ENCODE measurements at places on chromosomes 6 and 20.

DNA sequence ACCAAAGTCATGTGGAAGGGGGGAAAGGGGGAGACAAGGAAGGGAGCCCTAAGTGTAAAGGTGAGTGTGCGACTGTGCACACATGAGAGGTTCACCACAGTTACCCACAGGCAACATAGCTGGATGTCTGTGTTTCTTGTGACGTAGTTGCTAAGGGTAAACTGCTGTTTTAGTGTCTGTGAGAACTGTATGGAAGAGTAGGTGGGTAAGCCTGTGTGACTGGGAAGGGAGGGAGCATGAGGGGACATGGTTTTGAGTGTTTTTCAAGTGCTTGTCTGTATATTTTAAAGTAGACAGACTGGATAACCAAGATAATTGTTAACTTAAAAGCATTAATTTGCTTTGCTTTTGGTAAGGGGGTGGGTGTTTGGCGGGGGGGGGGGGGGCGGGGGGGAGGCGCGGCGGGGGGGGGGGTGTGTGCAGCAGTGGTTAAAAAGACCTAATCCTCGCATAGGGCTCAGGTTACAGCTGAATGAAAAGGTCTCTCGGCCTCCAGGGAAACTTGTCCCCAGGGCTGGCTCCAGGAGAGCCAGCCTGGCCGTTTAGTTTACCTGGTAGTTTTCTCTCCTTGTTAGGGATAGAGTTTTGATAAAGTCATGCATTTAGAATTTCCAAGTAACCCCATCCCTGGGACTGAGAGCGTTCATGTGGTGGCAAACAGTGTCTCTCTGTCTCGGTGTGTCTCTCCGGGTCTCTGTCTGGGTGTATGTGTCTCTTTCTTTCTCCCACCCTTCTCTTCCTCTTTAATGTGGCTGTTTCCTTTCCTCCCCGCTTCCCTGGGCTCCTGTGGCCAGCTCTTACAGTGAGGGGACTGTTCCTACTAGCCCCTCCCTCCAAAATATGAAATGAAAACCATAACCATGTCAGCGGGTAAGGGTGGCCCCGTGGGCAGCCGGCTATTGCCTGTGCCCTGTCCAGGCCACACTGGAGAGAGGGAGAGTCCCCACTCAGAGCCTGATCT, 3.4 kb downstream of the SCUBE3 start:
- no peak for DNase-seq

DNA sequence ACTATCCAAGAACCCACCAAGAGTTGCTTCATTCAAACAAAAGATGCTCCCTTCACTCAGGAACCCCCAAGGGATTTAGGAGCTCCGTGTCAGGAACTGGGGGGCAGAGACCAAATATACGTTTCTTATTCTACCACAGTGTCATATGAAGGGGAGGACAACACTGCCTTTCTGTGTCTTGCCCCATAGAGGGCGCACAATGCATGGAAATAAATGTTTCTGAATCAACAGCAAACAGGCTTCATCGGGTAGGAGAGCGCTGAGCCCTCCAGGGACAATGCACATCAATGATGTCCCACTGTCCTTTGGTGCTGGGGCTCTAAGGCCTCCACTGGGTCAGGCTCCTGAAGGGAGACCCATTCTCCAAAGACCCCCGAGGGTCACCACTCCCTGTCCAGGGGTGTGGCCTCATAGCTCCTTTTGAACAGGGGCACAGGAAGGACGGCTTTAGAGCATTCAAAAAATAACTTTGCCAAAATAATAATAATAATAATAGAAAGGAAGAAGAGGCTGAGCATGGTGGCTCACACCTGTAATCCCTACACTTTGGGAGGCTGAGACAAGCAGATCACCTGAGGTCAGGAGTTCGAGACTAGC, 31.1 kb downstream of the PLG start:
- peak; percentile 17 for DNase-seq

DNA sequence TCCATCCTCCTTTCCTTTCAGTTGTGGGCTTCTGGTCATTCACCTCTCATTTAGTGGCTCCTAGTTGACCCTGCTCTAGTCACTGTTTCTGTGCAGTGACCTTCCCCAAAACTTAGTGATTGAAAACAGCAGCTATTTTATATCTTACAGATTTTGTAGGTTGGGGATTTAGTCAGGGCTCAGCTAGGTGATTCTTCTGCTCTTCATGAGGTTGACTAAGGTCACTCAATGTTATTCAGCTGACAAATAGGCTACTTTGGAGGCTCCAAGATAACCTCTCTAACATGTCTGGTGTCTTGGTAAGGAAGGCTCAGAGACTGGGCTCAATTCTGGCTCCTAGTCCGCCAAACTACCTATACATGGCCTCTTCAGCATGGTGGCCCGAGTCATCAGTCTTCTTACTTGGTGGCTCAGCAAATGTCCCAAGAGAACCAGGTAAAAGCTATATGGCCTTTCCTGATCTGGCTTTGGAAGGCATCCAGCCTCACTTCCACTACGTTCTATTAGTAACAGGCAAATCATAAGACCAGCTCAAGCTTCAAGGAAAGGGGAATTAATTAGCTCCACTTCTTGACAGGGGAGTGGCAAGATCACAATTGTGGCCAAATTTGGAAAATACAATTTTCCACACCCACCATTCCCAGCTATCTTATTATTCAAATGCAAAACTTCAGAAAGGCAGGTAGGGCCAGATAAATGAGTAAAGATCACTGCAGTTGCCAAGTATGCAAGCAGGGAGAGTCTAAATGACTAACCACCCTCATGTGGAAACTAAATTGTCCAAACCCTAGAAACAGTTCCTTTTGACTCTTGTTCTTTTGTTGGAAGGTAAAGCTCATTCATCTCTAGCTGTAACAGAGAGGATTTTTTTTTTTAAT, 50.5 kb upstream of the LTV1 start:
- no peak for DNase-seq

DNA sequence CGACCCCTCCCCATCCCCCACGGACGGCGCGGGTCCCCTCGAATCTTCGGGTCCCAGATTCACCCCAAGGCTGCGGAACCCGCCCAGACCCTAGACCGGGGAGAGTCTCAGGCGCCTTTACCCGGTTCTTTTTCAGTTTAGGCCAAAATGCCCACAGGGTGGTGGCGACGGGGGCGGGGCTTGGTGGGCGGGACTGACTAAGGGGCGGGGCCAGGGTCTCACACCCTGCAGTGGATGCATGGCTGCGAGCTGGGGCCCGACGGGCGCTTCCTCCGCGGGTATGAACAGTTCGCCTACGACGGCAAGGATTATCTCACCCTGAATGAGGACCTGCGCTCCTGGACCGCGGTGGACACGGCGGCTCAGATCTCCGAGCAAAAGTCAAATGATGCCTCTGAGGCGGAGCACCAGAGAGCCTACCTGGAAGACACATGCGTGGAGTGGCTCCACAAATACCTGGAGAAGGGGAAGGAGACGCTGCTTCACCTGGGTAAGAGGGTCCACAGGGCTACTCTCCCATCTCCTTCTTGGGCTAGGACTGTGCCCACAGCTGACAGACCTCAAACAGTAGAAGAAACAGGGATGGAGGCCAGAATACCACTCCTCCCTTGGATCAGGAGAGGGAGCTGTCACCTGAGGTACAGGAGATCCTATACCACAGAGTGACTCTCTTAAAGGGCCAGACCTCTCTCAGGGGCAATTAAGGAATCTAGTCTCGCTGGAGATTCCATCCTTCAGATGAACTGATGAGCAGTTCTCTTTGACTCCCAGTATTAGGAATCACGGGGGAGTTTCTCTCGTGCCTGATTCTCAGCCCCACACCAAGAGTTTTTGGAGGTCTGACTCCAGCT, 942 bp downstream of the HLA-E start:
- DNase-seq: peak; percentile 69

DNA sequence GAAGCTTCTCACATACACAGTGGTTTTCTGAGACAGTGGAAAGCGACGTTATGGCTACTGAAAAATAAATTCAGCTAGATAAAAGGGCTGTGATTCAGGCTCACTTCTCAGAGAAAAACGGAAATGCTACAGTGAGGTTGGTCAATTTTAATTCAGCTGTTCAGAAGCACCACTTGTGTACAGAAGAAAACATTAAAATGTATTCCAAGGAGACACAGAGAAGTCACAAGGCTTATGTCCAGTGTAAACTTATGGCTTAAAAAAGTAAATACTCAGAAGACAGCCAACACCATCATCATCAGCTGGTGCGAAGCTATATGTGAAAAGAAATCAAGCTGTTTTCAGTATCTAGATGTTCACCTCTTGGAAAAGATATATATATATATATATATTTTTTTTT, 68.6 kb downstream of the ABHD12 start:
- no peak for DNase-seq

DNA sequence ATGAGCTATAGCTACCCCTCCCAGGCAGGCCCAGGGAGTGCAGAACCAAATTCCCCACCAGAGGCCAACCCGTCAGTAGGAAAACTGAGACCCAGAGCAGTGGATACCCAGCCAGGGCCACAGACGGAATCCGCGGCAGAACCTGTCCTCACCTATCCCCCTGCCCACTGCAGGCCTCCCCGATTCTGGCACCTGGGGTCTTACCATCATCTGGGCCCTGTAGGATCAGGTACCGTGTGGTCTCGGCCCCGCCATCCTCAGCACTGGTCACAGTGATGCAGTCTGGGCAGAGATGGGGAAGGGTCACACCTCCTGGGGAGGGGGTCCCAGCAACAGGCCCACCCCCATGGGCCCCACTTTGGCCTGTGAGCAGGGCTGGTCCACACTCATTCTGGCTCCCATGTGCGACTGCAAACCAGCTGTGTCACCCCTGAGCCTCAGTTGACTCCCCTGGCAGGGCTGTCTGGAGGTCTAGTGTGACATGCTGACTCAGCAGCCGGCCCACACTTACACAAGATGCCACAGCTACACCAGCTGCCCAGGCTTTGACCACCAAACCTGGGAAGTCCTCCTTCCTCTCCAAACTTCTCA, 3.8 kb downstream of the ZNF335 start:
- DNase-seq: no peak

GRCh38 chr20:41009946-41010345, 18.7 kb upstream of the TOP1 start:
- DNase-seq: peak; percentile 48

DNA sequence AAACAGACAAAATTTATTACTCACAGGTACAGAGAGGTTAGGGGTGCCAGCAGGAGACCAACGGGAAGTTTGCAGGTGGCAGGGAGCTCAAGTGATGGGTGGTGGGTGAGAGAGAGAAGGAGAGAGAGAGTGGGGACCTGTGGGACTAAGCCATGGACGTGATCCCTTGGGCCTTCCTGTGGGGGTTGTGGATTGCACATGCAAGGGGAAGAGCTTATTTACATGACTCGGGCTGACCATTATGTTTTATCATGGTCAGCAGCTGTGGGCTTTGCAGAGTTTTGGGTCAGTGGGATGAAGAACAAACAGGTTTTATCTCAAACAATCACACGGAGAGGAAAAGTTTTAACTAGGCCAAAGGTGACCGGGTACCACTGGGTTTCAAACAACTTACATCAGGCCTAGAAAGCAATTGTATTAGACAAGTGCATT, 156.2 kb upstream of the EXOC2 start:
- DNase-seq: no peak

DNA sequence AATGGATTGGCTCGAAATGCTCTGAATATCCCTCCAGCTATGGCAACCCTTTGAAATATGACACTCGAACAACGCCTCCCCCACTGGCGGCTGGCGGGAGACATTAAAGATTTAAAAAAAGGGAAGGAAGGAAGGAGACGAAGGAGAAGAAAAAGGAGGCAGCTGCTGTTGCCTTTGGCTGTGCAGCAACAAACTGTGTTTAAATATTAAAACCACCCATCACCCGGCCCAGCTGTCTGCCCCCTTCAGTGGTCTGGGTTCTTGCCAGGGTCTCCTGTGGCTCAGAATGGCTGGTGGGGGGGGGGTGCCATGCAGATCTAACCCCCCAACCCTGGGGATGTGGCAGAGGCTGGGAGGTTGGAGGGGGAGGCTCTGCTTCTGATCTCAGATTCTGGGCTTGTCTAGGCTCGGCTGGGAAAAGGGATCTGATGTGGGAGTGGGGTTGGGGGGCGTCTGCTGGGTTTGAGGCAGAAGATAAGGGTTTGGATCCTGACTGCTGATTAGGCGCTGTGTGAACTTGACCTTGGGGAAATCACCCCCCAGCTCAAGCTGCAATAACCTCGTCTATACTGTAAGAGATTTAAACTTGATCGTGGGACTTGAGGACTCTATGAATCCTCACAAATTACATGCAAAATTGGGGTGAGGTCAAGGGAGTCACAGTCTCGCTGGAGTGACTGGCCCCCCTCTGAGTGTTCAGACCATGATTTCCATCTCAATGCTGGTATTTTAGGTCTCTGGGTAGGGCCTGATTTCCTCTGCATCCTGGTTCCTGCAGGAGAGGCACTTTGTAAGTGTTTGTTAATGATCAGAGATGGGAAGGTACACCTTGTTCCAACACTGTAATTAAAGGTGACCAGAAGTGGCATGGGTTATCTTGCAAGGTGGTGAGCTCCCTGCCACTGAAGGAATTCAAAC, 40.3 kb upstream of the BLCAP start:
- no peak for DNase-seq

- no peak for DNase-seq
These were observed 159.4 kb downstream of the FAXC start for GRCh38 chr6:99189823-99190721.

- DNase-seq: peak; percentile 49
These were observed 1.0 kb downstream of the AFDN start for GRCh38 chr6:167827583-167828324.

DNA sequence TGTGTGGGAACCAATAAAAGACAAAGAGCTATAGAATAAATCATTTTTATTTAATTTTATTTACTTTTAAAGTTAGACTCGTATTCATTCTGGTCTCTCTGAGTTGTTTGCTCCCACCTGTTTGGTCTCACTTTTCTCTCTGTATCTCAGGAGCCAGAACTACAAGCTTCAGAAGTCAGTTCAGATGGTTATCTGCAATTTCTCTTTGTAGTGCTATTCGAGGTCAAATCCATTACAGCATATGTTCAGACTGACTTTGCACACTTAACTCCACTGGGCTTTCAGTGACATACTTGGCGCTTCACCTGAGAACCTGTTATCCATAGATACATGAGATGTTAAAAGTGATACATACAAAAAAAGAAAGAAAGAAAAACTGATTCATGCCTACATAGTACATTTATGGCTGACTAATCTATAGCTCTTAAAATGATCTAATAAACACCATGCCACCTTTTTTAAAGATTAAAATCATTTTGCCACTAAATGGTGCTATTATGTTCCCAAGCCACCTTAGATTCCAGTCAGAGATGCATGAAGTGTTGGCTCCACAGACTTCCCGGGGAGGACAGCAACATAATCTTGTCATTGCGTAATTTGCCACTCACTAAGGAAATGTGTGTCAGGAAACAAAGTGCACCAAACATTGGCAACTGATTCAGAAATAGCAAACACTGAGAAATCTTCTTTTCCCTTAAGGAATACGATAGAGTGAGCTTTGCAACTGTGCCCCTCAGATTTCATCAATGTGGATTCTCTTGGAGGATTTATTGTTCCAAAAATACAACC, 396.7 kb downstream of the HACE1 start:
- no peak for DNase-seq

- no peak for DNase-seq
These were observed 5.5 kb downstream of the TGM2 start for GRCh38 chr20:38159566-38159956.

DNA sequence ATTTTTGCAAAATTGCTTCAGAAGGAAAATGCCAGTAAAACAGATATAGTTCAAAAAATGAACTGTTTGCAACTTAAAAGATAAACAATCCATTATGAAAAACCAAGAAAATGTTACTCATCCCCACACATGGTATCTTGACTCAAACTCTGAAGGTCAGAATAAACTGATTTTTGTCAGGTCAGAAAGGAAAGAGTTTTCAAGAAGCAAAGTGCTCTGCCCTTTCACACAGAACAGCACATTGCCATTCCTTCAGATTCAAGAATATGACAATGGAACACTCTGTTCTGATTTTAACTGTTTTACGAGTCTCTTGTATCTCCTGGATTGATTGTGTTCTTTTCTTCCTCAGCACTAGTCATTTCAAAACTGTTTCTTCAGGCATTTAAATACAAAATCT, 33.8 kb upstream of the NT5E start:
- DNase-seq: peak; percentile 32

GRCh38 chr6:113115196-113115595, 741.9 kb upstream of the MARCKS start:
- no peak for DNase-seq

Data from EL (cell line).